ENCODE measurements at places on chromosomes 12 and 14.

GRCh38 chr12:42741771-42742510, 152.4 kb upstream of the PRICKLE1 start:
- no peak for DNase-seq

DNA sequence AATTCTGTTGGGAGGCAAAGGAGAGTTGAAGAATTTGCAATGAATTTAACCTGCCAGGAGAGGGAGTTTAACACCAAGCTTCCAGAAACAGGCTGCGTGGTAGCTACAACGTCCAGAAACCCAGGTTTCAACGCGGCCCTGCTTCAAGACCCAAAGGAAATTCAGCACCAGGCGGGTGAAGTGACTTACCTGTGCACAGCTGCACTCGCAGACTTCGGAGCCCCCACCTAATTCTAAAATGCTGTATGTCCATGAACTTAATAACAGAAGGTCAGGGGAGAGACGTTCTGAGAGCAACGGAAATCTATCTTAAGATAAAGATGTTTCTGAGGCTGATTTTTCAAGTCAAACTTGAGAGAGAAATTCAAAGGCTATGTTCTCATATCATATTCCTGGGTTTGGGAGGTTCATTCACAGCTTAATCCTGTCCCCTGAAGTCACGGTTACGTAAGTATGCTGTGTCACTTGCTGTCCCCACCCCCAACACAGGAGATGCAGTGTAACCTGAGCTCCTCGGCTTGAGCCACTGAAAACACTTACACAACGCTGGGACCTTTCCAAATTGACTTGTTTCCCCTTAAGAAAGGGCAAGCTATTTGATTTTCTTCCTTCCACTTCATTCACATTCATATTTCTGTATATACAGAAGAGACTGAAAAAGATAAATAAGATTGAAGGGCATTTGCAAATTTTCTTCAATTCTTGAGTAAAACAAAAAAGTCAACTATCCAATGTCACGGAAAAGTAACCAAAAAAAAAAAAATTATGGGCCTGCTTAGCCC, 22.7 kb downstream of the CLIP1 start:
- DNase-seq, result no peak

GRCh38 chr12:92133171-92133570, 12.5 kb downstream of the BTG1 start:
- DNase-seq, result no peak

DNA sequence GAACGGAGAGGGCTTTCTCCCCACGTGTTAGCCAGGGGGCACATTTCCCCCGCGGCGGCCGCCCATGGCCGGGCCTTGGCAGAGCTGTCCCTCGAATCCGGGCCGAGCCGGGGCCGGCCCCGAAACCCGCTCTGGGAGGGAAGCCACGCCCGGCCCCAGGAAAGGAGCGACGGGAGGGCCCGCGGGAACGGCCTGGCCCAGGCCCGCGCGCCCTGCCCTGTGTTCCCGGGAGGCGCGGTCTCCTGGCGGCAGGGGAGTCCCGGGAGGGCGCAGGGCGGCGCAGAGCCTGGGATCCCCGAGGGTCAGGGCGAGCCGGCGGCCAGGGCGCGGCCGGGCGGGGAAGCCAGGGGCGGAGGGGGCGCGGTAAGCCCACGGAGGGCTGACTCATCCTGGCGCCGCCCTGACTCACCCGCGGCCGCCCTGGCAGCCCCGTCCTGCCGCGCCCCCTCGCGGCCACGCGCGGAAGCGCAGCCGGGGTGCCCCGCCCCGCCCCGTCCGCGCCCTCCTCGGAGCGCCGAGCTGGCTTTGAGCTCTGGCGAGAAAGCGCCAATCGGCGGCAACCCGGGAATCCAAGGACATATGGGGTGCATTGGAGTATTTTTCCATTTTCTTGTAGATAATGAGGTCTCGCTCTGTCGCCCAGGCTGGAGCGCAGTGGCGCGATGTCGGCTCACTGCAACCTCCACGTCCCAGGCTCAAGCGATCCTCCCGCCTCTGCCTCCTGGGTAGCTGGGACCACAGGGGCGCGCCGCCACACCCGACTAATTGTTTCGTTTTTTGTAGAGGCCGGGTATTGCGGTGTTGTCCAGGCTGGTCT, 31.8 kb upstream of the PLEKHG6 start:
- DNase-seq, result peak; percentile 59

DNA sequence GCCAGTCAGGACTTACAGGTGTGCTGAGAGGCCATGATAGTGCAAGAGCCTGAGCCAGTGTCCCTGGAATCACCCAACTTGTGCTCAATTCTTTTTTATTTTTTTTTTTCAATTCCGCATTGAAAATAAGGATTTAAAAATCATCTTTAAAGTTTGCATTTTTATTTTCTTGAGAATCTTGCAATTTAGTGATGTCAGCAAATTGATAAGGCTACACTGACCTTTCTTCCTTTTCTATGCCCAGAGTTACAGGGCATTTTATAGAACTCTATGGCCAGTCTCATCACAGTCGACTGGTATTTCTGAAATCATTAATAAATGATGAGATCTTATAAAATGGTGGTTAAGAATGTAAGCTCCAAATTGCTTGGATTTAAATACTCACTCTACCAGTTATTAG, 63.3 kb upstream of the PRKD1 start:
- DNase-seq, result no peak

GRCh38 chr14:67395876-67396189, 16.1 kb downstream of the PLEK2 start:
- DNase-seq, result no peak

DNA sequence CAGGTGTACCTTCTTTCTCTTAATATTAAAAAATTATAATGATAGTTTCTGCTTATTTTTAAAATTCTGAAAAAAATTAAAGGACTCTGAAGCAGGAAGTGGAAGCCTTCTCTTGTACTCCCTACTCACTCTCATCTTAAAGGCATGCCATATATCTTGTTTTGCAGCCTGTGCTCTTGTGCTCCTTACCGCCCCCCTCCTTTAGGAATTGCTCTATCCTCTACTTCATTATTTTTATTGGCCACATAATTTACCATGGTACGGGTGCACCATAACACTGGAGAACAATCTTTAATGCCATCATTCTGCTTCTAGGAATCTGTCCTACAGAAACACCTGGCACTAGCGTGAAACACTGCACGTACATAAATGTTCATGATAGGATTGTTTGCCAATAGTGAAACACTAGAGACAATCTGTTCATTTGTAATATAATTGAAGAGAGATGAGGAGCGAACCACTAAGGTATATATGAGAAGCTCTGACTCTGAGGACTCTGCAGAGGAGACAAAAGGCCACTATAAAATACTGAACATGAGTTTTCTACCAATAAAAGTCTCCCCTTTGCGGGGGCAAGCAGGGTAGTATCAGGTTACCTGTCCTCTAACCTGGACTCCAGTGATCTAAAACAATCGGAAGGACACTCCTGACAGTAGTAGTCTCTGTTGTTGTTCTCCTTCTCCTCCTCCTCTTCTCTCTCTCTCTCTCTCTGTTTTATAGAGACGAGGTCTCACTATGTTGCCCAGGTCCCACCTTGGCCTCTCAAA, 6.3 kb upstream of the NYNRIN start:
- DNase-seq, result no peak

- no peak for DNase-seq
Observed at GRCh38 chr14:101198398-101199027, 295.0 kb upstream of the RTL1 start.

DNA sequence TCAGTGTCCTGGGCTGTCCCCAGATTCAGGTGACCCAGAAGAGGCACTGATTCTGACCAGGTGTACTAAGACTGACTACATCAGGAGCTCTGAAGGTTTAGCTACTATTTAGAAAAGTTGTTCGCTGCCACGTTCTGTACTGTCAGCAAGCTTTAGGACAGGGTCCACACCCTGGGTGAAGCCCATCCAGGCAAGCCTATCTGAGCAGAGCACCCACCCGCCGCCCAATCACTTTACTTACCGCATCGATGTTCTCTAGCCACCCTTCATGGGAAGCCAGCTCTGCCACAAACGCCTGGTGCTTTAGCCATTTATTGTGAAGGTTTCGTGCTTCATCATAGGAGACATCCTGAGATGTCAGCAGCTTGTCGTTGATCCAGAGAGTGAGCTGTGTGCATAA, 79.8 kb downstream of the PLEKHG3 start:
- DNase-seq, result no peak

DNA sequence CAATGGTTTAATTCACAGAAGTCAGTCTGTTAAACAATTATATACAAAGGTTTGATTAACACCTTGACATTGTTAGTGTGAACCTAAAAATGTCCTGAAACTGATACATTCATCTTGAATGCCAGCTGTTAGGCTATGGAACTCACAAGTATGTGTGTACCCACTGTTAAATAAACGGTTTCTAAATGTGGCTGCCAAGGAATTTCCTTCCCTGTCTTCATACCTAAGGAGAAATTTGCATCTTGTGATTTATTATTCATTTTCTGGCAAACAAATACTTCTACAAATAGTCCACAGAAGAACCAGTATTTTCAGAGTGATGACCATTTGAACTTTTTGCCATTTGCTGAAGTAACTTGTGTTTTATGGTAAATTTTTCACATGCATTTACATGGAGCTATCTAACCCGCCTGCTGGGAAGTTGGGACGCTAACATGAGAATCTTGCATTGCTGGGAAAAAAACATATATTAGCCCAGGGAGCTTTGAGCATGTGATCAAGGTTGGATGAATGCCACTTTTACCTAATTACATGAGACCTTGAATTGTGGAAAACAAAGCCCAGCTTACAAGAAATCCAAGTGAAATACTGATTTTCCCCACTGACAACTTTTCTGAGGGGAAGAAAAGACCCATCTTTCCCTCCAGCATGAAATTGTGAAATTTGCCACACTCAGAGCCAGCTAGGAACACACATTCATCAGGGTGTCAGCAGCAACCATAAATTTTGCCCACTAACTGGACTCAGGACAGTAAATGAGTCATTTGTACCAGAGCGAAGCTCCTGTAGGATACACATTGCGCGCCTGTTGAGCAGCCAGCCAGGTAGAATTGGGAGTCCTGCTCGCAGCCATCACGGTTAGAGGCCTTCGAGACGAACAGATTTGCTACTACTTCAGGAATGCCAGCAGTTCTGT, 118.0 kb downstream of the KICS2 start:
- DNase-seq, result no peak

- no peak for DNase-seq
Observed at GRCh38 chr14:89236851-89237250, 180.2 kb downstream of the FOXN3 start.

DNA sequence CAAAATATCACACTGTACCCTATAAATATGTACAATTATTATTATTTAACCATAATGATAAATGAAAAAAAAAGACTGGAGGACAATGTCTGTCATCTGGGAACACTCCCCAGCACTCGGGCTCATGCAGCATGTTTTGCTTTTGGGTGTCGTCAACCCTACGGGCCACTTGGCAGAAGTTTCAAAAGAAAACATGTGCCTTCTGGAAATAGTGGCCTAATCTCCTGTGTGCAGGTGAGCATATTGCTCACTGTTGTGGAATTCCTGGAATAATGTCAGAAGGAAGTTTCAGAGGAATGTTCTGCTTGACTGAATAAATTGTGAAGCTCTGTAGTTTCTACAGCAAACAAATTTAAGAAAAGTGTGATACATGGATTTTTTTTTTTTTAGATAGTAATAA, 298.3 kb downstream of the SSPN start:
- DNase-seq, result no peak
